Gastrocnemius medialis (tissue), 4 donors: ENCODE measurements at places on chromosomes 2 and 18.

DNA sequence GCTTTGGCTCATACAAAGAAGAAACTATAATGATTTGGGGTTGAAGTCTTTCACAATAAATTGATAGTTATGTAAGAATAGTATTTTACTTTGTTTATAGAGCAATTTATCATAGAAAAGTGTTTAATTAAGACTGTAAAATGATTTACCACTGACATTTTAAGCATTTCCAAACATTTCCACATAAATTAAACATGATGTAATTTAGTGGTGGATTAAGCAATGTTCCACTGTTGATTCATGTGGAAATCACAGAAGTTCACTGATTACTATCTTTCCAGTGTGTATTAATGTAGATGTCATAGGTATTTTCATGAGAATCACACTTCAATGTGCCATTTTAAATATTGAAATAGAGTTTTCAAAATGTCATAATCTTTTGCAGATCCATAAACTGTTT, 40.1 kb upstream of the GRB14 start:
- DNase-seq: no peak

GRCh38 chr2:179410552-179411356, 146.1 kb upstream of the SESTD1 start:
- peak; percentile 27 for DNase-seq

DNA sequence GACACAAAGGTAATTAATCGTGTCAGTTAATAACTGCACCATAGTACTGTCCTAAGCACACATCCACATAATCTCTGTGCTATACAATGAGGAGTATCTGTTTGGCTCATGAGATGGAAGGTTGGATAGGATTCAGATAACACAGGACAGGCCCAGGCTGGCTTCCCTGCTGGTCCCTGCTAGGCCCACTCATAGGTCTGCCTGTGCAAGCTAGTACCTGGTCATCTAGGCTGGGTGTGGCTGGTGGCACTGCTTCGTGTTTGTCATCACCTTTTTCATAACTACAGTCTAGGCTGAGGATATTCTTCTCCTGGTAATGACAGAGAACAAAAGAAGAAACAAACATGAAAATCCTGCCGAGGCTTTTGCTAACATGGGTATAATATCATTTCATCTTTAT, 392.8 kb downstream of the TRIB2 start:
- no peak for DNase-seq

GRCh38 chr2:104846786-104847585, 6.9 kb upstream of the POU3F3 start:
- no peak for DNase-seq

- DNase-seq: no peak
Measured at GRCh38 chr2:100802066-100802465, 17.9 kb upstream of the NPAS2 start.

- no peak for DNase-seq
Measured at GRCh38 chr2:71173096-71173495, 42.7 kb downstream of the MPHOSPH10 start.

- DNase-seq: no peak
Measured at GRCh38 chr2:231299267-231299666, 96.2 kb upstream of the B3GNT7 start.

DNA sequence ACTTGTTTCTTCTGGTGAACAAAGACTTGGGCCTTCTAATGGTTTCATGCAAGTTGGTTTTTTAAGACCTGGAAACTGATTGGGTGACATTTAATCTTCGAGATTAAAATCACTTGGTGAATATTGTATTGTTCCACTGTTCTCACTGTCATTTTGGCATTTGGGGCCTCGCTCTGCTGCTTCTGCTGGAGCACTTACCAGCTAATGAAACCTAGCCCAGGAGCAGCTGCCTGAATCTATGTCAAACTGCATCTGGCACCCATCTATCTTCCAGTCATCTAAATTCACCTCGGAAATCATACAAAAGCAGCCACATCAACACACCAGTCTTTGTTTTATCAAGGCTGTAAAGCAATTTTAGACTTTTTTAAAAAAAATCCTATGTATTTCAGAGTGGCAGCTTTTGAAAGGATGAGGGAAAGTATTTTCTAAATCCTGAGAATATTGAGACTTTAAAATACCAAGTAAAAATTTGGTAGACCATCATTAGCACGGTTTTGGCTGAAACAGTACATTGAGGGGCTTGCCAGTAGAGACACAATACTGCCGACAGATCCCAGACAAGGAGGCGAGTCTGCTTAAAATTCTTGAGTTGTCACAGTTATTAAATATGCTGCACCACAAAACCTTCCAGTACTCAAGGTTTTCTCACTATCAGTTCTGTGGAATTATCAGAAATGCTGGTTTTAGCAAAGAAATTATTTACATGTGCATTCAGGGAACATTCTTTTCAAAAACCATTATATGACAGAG, 26.1 kb upstream of the SERTAD2 start:
- no peak for DNase-seq

GRCh38 chr2:11161747-11162146, 6.5 kb downstream of the SLC66A3 start:
- no peak for DNase-seq

- no peak for DNase-seq
Measured at GRCh38 chr2:164896226-164896625, 54.6 kb upstream of the COBLL1 start.

DNA sequence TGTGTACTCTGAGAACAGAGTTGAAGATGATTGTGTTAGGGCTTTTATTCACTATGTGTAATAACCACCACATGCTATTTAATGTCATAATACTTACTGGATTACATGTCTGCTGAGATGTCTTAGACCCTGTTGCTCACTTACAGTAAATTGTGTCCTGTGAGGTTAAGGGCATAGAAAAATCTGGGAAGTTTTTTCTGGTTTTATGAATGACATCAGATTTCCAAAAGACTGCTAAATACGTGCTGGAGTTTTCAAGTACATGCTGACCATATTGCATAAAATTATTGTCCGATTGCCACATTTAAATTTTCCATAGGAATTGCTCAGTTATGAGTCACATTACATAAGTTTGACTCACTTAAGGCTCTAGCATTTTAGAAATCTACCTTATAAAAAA, 96.7 kb upstream of the COL5A2 start:
- no peak for DNase-seq

DNA sequence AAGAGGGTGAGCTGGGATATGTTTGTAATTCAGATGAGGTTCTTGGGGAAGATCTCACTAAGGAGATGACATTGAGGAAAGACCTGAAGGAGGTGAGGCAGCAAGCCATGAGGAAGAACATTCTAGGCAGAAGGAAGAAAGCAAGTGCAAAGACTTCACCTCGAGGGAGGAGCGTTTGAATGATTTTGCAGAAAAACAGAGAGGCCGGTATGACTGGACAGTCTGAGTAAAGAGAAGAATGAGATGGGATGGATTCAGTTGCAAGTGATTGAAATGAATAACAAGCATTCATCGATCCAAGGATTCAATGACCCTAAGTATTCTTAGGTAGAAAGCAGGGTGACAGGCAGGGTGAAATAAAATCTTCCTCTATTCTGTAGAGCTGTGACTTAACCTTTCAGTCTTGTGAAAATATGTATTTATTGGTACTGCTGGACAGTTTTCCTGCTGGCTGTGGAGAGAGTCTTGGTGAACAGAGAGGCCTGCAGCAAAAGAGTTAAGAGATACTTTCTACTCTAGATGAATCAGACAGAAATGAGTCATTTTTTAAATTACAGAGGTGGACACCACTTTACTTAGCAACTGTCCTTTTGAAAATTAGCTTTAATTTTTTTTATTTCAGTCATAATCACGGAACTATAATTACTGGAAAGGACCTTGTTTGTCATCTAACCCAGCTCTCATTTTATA, 278.4 kb downstream of the LRRTM1 start:
- no peak for DNase-seq

DNA sequence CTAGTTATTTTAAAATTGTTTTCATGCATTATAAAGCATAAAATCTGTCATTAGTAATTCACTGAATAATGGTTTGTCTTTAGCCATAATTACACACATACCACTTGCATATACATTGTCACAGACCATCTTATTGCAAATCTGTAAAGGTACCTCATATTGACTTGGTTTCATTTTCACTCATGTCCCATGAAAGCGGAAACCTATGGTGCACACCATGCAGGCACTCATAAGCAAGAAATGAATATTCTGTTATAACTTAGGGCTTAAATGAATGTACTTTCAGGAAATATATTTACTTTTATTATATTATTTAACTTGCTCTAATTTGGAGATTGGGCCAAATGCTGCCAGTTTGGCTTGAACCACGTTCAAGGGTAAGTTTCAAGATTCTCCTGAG, 29.2 kb upstream of the STK17B start:
- no peak for DNase-seq

DNA sequence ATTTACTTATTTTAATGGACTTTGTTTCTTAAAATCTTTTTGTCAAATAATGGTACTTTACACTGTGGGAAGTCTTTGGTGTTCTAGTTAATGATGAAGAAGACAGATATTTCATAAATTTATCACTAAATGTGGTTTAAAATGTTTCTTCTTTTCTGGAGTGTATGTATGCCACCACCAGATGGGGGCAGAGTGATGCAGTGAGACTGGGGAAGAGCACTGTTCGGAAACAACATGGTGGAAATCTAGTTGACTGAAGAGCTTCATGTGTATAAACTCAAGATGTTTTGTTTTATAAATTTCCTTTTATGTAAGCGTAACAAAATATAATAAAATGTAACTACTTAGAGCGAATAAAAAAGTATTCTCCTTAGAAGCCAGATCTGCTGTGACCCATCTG, 195.1 kb downstream of the KCNE4 start:
- no peak for DNase-seq

- no peak for DNase-seq
Measured at GRCh38 chr2:227310756-227311110, 14.3 kb upstream of the MFF start.
